Natural killer cell (primary cell): ENCODE measurements at places on chromosomes 12 and 14. TPM values are rescaled to one million over a fixed set of nuclear protein-coding genes. Genes with fewer than 3 reads are reported as not detected.

DNA sequence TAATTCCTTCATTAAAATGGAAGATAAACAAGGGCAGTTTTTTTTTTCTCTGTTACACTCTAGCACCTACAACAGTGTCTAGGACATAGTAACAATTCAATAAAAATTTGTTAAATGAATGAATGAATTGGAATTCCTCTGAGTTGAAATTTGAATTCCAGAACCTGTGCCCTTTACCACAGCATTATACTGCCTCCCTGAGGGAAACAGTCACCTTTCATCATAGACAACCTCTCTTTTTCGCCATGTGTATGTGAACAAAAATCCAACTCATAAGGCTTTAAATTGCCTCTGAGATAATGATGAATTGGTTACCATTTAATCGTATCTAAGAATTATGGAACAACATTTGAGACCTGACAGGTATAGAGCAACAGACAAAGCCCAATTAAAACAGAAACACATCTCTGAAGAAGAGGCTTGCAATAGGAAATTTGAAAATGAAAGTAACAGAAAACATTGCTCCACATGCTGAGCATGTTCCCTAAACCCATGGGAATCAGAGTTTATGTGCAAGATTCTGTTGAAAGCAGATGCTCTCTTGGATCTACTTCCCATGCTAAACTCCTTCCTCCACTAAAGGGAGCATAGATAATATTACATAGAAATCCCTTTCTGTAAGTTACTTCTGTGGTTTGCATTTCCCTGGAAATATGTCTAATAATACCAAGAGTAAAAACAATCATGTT, 657.8 kb downstream of the GALC start:
- H3K27me3 ChIP-seq = no peaks in the 10 kb centered on the region
- no peak overlapping the region for H3K4me3 ChIP-seq
- H3K4me1 ChIP-seq = no peaks in the 10 kb centered on the region
- no peaks in the 10 kb centered on the region for H3K36me3 ChIP-seq
- H3K27ac ChIP-seq = no peak overlapping the region

- no peak overlapping the region for H3K4me3 ChIP-seq
- no peaks in the 10 kb centered on the region for H3K36me3 ChIP-seq
- H3K27me3 ChIP-seq = no peaks in the 10 kb centered on the region
- no peaks in the 10 kb centered on the region for H3K4me1 ChIP-seq
- no peak overlapping the region for H3K27ac ChIP-seq
Observed at GRCh38 chr12:79891506-79892162, 43.3 kb downstream of the PPP1R12A start.

DNA sequence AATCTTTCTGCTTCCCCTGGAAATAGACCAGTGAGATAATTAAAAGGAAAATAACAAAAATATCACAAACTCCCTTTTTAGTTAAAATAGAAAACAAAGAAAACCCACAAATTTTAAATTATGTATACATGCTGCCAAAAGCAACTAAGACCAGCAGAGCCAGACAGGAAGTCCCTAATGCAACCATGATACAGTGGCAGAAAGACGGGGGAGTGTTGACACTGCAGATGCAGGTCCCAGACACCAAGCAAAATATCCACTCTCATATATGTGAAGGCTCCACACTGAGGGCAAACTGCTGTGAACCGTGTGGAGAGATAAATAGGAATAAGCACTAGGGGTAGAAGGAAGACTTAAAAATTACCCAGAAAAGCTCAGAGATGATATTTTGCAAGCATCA, 401.0 kb downstream of the BTG1 start:
- H3K36me3 ChIP-seq = no peaks in the 10 kb centered on the region
- no peak overlapping the region for H3K4me3 ChIP-seq
- peak; percentile 6 for DNase-seq
- H3K27me3 ChIP-seq = peaks cover 2% of the 10 kb centered on the region

The DPF3 gene
- total RNA-seq = 1.4 TPM

The B3GNT4 gene
- total RNA-seq = 0.25 TPM
